Activated CD4-positive, alpha-beta T cell treated with anti-CD3 and anti-CD28 coated beads, Interleukin-2, amount 10 ng/mL, durations not matched to agents 7 days and 5 days (primary cell): ENCODE measurements at places on chromosomes 11 and 22. TPM values are rescaled to one million over a fixed set of nuclear protein-coding genes. Genes with fewer than 3 reads are reported as not detected.

Gene RFPL2
- 0.30 TPM for total RNA-seq

Gene NDUFA6
- 89.8 TPM for total RNA-seq

Gene RIMBP3C
- 0.92 TPM for total RNA-seq

- DNase-seq = no peak
These were observed 772.5 kb downstream of the TBC1D22A start for GRCh38 chr22:47534804-47535410.

GRCh38 chr11:22415476-22415875, 77.3 kb downstream of the SLC17A6 start:
- DNase-seq = no peak

- no peak for DNase-seq
These were observed 113.7 kb upstream of the NAV2 start for GRCh38 chr11:19598876-19599486.

DNA sequence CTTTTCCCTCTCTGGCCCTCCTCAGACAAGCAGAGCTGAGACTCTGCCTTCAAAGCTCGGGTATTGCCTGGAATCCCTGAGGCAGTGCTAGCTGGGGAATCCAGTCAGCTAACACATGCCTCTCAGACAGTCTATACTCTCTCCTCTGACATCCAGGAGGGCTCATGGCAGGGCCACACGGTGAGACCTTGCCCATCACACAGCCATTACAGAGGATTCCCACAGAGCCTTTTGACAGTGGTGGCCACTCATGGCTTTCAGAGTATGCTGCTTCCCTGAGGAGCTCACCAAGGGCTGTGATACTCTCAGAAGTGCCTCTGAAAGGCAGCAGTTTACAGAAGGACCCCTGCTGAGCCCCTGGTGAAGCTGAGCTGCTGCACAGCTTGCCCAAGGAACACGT, 165.3 kb downstream of the RRAS2 start:
- no peak for DNase-seq

- no peak for DNase-seq
These were observed 18.6 kb upstream of the CHORDC1 start for GRCh38 chr11:90241414-90241813.

DNA sequence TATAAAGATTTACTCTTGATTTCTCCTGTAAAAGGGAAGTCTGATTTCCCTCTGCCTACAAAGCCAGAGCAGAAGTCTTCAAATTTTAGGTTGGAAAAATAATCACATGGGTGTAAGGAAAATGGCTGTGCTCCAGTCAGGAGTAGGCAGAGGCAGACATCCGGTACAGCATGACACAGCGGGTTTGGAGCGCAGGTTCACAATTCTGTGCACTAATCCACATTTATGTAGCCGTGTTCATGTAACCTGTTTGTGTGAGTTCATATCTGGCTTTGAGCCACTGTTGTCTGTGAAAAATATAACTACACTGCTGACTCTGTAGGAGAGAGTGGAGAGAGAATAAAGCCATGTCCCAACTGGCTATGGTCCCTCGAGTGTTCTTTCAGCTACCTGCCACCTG, 248.0 kb downstream of the CASP12 start:
- DNase-seq = no peak

DNA sequence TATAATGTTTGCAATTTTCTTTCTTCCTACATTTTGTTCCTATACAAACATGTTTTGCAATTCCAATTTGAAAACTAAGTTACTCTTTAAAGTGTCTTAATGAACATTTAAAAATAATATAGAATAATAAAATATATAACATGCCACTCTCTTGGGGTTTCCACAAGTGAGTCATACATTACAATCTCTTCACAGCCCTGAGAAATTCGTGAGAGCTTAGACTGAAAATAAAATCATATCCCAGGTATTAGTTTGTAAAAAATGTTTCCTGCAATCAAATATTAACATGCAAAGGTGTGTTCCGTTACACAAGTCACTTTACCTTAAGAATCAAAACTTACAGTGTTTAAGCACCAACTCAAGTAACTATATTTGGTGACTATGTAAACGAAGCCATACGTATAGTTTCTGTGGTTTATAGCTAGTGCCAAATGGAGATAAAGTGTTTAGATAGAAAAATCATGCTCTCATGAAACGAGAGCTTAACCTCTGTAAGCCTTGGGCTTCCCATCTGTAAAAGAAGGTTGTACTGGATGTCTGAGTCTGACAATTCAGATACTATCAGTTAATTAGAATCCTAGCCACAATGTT, 253.6 kb upstream of the ANO3 start:
- no peak for DNase-seq

- no peak for DNase-seq
These were observed 163.8 kb upstream of the BDNF start for GRCh38 chr11:27864091-27864491.

GRCh38 chr22:46748908-46749675, 11.0 kb upstream of the CERK start:
- DNase-seq = peak; percentile 68

DNA sequence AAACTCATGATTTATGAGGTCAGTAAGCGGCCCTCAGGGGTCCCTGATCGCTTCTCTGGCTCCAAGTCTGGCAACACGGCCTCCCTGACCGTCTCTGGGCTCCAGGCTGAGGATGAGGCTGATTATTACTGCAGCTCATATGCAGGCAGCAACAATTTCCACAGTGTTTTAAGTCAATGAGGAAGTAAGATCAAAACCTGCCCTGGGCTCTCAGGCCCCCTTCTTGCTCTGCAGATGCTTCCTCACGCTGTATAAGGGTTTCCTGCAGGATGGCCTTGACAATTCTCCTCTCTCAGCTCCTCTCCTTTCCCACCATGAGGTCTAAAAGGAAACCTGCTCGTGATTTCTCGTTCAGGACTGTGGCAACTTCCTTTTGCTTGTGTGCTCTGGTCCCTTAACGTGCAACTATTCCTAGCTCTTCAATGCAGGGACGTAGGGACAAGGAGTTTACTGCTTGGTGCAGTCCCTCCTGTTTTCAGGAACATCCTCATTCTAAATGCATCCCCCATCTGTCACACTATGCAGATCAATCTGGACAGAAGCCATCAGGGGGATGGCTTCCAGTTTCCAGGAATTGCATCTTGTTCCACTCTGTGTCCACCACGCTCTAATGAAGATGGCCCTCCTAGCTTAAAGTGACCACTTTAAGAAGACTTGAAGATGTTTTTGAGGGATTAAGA, 64.3 kb upstream of the IGLL5 start:
- DNase-seq = no peak
